ENCODE measurements at places on chromosomes 7 and 10. TPM values are rescaled to one million over a fixed set of nuclear protein-coding genes. Genes with fewer than 3 reads are reported as not detected.

Gene ACBD7
- total RNA-seq, result 1.2 TPM

Gene UPK3BL1
- total RNA-seq, result 6.7 TPM

Gene LRRD1
- total RNA-seq, result not detected

Gene TMEM270
- total RNA-seq, result 0.21 TPM

Gene PPP1R3C
- 20.7 TPM for total RNA-seq

Gene PNLIPRP2
- 0.11 TPM for total RNA-seq

Data from A549 treated with dexamethasone at 1 μM for 4 hours (cell line).